ENCODE measurements at places on chromosomes 6 and 20.

- DNase-seq: no peak
Observed at GRCh38 chr20:57396984-57397692, 5.9 kb downstream of the RBM38 start.

DNA sequence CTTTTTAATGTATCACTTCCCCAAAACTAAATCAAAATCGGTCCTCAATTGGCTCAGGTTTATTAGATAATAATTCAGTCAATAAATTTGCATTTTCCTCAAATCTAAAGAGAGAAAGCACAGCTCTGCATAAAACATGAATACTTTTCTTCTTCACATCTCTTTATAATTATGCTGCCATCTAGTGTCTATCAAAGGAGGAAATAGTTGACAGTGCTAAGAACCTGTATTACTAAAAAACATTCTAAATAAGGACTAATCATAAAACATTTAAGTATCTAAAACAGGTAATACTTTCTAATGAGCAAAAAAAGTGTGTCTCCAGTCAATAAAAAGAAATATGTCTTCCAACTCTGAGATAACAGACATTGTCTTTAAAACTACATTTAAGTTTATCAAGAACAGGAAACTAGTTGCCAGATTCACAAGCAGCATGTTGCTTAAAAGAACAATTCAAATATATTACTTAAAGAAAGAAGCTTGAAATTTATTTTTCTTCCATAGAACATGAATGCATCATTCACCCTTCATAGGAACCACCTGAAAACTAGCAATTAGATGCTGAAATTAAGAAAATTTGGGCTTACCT is 56.5 kb upstream of the DST start:
- no peak for DNase-seq

DNA sequence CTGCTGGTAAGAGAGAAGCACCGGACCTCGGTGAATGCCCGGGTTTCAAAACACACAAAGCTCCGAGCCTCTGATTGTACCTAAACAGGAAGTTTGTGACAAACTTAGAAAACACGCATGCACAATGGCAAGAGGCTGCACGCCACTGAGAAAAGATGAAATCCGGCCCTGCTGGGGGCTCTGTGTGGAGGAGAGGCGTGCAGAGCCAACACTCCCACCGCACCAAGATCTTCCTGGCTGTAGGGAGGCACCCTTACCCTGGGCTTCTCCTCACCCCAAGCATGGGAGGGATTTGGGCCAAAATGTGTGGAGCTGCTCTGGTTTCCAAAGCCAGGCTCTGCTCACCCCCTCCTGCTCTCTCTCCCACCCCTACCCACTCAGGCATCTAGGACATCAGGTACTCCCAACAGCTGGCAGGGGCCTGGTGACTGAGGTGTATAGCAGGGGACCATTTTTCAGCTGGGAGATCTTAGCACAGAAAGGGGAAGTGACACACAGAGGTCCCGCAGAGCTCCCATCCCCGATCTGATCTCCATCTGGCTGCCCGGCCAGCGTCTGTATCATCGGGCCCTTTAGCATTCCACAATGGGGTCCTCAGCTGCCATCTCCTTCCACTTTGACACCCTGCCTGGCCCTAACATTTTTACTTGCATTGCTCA is 84.2 kb downstream of the TRERF1 start:
- peak; percentile 52 for DNase-seq

DNA sequence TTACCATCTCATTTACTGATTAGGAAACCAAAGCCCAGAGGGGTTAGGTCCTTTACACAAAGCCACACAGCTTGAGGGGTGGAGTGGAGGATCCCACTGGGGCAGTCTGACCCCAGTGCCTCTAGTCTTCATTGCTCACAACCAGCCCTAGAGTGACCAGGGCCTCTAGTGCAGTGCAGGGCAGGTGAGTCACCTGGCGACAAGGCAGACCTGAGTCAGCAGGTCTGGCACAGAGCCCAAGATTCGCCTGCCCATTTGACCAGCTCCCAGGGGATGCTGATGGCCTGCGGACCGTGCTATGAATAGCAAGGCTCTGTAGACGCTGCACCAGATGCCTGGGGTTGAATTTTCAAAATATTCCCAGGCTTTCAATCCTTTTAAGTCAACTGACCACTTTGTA is 29.9 kb downstream of the CDH26 start:
- no peak for DNase-seq

DNA sequence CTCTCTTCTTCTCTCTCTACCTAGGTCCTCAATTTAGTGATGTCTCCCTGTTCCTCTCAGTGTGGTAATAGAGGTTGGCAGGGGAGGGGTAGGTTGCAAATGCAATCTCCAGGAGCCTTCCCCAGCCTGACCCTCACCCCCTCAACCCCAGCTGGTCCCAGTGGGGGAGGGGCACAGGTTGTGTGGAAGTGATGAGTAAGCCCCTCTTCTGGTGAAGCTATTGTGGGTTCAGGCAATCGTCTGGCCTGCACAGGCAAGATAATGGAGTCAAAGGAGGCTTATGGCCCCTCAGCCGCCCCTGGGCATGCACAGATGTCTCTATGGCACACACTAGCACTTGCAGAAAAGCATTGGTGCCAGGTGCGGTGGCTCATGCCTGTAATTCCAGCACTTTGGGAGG is 10.8 kb upstream of the ADA start:
- DNase-seq: no peak

DNA sequence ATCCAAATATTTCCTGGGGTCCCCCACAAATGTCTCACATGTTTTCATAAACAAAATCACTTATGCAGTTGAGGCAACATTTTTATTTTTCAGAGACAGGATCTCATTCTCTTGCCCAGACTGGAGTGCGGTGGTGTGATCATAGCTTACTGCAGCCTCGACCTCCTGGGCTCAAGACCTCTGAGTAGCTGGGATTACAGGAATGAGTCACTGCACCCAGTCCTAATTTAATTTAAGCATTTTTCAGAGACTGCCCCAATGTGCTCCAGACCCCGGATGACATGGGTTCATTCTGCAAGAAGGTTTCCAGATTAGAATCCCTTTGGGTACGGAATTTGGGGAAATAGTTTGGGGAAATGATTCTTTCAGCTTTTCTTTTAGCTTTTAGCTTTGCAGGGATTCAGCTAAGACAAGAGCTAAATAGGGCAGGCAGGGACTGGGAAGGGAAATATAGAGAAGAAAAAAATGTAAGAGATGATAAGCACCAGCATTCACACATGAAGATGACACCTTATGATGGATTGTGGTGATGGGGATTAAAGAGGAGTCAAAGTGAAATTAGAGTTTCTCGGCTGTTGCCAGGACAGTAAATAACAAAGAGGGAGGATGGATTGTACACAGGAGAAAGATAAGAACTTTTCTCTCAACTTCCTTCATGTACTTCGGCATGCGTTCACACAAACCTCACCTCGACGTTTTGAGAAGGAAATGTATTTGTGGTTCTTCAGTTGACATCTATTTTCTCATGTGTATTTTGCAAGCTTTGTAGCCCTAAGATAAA is 169.4 kb upstream of the TAB2 start:
- DNase-seq: no peak

GRCh38 chr6:27495386-27496135 is 22.7 kb upstream of the ZNF184 start:
- DNase-seq: peak; percentile 39

DNA sequence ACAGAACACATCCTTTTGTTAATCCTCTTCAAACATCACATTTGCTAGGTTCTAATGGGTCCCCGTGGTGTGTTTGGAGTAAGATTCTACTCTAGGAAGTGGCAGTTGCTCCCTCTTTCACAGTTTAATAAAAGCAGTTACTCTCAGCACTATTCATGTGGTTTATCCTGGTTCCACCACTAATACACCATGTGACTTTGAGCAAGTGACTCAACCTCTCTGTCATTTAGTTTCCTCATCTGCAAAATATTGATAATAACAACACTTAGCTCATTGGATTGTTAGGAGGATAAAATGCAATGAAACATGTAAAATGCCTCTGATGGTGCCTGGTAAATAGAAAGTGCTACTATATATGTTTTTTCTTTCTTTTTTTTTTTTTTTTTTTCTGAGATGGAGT is 488.0 kb upstream of the NOX3 start:
- DNase-seq: no peak

DNA sequence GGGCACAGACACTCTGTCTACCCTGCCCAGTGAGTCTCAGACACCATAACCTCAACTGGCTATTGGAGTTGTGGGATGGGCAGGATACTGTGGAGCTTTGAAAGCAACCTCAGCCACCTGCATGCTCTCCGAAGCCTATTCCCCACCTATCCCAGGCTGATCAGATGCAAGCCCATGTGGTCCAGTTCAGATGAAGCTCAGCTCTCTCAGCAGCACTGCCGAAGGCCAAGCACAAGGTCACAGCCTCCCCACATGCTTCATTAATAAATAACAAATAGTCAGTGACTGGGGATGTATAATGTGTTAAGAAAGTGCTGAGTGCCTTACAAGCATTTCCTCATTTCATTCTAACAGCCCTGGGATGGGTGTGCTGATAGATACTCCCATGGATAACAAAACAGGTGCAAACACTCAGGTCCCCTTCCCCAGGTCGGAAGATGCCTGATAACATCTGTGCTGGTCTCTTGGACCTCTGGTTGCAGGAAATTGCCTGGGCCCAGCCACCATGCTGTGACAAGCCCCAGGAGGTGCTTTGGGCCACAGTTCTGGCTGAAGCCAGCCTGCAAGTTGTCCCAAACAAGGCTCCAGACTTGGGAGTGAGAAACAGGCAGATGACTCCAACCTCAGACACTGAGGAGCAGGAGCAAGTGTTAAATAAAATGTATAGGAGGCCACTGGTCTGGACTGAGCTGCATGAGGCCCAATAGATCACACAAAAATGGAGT is 3.7 kb downstream of the ACSS1 start:
- no peak for DNase-seq

DNA sequence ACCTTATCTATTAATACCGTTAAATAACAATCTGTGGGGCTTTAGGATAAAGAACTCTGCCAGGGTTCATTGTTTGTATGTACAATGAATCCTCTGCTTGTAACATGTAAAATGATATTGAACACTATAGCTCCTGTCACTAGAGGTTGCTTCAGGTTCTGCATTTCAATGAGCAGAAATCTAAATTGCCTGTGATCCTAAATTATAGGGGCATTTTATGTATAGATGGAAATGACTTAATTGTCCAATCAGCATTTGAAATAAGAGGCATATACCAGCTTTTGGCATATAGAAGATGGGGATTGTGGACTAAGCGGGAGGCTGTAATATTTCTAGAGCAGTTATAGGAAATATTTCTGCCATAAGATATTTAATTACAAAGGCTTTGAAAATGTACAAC is 2.0 kb downstream of the NCOA3 start:
- DNase-seq: no peak

GRCh38 chr20:51014797-51015722 is 7.8 kb downstream of the KCNG1 start:
- DNase-seq: peak; percentile 42

- DNase-seq: no peak
Observed at GRCh38 chr6:110439356-110439755, 24.0 kb upstream of the DDO start.

GRCh38 chr6:10713962-10714361 is 8.9 kb upstream of the TMEM14C start:
- no peak for DNase-seq

- DNase-seq: no peak
Observed at GRCh38 chr6:109515781-109516409, 32.9 kb upstream of the ZBTB24 start.

DNA sequence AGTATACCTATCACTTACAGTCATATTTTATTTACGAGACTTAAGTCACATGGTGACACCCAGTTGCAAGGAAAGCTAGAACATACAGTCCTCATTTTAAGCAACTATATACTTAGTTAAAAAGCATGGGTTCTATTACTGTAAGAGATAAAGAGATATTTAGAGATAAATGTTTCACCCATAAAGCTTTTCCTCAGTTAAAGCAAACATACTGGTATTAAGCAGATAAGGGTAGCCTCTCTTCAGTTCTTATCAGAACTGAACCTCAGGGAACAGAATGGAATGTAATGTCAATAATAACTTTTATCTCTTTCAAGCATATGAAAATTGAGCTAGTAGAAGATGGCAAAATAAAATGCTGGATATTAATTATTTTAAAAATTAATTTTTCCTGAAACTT is 9.9 kb upstream of the ASCC3 start:
- DNase-seq: no peak

DNA sequence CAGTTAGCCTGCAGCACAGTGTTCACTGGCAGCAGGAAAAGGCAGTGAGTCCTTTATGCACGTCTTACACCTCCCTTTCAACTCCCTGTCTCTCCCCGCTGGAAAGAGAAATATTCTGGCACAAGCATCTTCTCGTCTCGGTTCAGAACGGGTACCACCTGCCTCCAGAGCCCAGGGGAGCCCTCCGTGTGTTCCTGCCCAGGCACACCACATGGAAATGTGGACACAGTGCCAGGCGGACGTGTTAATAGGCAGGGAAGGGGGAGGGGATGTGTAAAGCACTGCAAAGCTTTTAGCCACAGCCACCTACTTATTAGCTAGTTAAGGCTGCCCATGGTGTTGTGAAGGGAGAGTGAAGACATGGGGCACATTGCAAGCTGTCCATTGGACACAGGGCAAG is 219.7 kb downstream of the FARS2 start:
- DNase-seq: no peak

GRCh38 chr20:51473771-51474170 is 68.7 kb downstream of the NFATC2 start:
- no peak for DNase-seq

- DNase-seq: no peak
Observed at GRCh38 chr20:46154796-46155195, 36.7 kb downstream of the CD40 start.

- no peak for DNase-seq
Observed at GRCh38 chr6:8195714-8196102, 93.4 kb upstream of the EEF1E1 start.

- no peak for DNase-seq
Observed at GRCh38 chr6:157217894-157218370, 105.4 kb downstream of the TMEM242 start.

GRCh38 chr6:151723152-151723551 is 84.3 kb upstream of the ESR1 start:
- peak; percentile 31 for DNase-seq

- DNase-seq: no peak
Observed at GRCh38 chr6:129448965-129449364, 261.0 kb downstream of the ARHGAP18 start.

- DNase-seq: no peak
Observed at GRCh38 chr6:64685401-64685800, 1021.6 kb downstream of the EYS start.

DNA sequence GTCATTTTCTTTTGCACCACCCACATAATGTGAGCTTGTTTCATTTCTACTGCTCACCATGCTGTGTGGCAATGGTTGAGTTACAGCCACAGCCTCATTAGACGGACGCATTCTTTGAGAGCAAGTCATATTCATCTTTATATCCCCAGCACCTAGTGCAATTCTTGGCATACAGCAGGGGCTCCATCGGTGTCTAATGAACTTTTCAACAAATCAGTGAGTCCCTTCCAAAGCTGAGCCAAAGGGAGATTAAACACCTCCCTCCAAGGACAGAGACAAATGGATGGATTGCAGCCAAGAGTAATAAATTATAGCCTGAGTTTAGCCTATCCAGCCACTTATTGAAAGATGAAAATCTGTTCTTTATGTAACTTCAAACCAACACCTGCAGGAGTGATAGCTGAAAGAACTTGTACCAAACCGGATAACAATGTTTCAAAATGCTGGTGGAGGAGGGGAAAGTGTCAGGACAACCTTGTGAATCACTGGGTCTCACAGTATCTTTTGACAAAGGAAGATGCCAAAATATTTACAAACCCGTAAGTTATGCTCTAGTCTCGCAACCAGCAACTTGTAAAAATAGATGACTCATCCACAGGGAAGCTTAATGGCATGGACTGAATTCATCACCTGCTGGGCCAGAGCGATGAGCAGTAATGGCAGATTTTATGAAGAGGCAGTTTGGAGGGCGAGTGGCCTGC is 139.0 kb downstream of the PXDC1 start:
- no peak for DNase-seq

All from activated naive CD4-positive, alpha-beta T cell treated with anti-CD3 and anti-CD28 coated beads, Interleukin-2, amount 10 ng/mL, durations not matched to agents 7 days and 5 days (primary cell).